CMK (cell line): ENCODE measurements at places on chromosomes 2 and 18.

- no peak for DNase-seq
These were observed 61.0 kb downstream of the TRAPPC12 start for GRCh38 chr2:3440477-3440876.

DNA sequence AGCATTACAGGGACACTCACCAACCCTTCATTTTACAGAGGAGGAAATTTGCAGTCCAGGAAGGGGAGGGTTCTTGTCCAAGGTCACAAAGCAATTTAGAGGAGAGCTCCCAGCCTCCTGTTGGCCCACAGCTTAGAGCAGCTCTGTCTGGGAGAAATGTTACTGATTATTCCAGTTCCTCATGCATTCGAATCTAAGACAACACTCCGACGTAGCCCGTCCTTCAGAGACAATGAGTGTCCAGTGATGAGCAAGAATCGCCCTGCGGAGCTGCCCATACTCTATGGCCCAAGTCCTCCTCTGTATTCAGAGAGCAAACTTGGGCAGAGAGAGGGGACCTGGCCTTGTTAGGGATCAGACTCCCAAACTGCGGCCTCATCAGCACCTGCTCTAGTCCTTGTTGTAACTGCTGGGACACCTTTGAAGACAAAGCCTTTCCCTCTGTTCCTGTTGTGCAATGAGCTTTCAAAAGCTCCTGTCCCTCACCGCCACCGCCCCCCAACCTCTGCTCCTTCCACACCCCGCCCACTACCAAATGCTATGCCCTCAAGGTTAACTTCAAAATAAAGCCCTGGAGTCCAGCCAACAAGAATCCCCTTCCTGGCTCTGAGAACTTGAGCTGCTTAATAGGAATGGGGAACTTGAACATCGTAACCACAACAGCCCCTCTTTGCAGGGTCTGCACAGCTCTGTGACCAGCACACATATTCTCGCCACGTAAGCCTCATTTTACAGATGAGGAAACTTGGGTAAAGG lies 234.8 kb upstream of the SMAD2 start:
- peak; percentile 71 for DNase-seq

- no peak for DNase-seq
These were observed 11.9 kb upstream of the HS6ST1 start for GRCh38 chr2:128330583-128330982.

GRCh38 chr2:8352296-8352695 lies 329.6 kb upstream of the ID2 start:
- DNase-seq: no peak

DNA sequence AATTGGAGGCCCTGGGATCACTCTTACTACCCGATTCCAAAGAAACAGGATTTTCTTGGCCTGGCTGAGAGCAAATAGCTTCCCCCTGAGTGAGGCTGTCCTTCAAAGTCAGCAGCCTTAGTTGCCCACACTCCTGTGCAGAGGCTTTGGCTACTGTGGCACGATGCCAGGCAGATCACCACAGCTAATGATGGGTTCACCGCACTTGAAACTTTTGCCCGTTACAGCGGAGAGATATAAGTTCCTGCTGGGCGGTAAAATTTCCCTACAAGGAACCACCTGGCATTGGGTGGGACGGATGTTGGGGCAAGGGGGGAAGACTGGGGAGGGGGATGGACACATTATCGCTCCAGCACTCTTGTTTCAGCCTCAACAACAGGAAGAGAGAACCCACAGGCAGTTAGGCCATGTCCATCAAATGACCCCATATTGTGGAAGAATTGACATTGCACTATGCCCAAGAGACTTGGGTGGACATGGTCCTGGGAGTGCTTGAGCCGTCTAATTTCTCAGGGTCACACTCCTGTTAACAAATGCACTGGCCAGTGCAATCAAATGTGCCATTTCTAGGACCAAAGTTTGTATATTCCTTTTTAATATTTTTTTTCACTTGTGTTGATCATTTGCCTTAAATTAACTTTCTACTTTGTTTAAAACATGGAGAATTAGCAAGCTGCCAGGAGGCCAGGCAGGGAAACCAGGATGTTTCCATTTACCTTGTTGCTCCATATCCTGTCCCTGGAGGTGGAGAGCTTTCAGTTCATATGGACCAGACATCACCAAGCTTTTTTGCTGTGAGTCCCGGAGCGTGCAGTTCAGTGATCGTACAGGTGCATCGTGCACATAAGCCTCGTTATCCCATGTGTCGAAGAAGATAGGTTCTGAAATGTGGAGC lies 4.4 kb downstream of the IL1B start:
- peak; percentile 92 for DNase-seq

DNA sequence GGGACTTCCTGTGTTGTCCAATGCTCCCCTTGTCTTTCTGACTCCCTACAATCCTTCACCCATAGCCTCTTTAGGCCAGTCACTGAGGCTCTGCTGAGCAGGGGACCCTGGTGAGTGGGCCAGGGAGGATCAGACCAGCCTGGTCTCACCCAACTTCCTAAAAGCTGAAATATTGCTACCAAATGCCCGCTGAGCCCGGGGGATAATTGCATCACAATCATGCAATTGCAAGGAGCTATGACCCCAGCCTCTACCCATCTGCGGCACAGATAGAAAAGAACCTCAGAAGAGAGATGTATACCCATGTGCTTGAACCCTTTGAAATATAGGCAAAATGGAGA lies 3.7 kb upstream of the SP100 start:
- no peak for DNase-seq
